ENCODE measurements at places on chromosomes 2 and 18. TPM values are rescaled to one million over a fixed set of nuclear protein-coding genes. Genes with fewer than 3 reads are reported as not detected.

GRP gene
- total RNA-seq, result not detected

DBI gene
- 69.7 TPM for total RNA-seq

ACTG2 gene
- total RNA-seq, result 349 TPM

DYNAP gene
- total RNA-seq, result not detected

FBXO15 gene
- total RNA-seq, result 0.90 TPM

C2orf66 gene
- total RNA-seq, result not detected

FASTKD2 gene
- 70.3 TPM for total RNA-seq

KCNF1 gene
- 0.56 TPM for total RNA-seq

LIMS4 gene
- total RNA-seq, result 2.5 TPM

SOCS6 gene
- total RNA-seq, result 53.9 TPM

ARHGEF33 gene
- total RNA-seq, result 0.18 TPM

HOXD8 gene
- total RNA-seq, result not detected

Data from IMR-90 (cell line).